ENCODE measurements at places on chromosomes 3 and 15.

GRCh38 chr3:74129056-74129455, 485.4 kb downstream of the CNTN3 start:
- no peak for DNase-seq

DNA sequence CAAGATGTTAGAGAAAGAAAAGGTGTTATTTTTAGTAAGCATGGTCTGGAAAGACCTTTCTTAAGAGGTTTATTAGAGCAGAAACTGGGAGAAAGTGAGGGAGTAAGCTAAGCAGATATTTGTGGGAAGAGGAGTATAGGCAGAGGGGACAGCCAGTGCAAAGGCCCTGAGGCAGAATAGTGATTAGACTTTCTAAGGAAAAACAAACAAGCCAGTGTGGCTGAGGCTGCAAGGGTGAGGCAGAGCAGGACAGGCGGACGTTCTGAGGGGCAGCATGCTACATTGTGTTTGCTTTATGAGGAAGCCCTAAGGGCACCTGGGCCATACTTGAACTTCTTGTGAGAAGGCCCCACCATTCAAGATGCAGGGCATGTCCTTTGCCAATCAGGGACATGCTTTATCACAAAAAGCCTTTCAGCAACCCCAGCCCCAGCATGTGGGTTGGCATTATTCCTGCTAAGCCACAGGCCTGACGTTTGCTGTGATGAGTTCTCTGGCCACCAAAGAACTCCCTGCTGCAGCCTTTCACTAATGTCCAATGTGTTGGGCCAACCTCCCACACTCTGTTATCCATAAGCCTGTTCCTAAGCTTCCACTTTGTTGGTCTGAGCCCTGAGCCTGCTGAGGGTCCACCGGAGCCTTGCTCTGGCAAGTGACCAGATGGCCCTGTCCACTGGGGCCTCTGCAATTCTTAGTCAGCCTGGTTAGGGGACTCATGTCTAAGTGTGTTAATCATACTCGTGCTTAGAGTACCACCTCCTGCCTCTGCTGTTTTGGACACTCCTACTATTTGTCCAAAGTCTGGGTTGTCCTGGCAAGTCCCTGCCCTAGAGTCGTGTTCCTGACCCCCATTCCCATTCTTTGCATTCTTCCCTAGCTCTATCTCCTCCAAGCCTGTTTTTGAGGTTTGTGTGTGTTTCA, 209.9 kb upstream of the CTNNB1 start:
- DNase-seq = no peak

DNA sequence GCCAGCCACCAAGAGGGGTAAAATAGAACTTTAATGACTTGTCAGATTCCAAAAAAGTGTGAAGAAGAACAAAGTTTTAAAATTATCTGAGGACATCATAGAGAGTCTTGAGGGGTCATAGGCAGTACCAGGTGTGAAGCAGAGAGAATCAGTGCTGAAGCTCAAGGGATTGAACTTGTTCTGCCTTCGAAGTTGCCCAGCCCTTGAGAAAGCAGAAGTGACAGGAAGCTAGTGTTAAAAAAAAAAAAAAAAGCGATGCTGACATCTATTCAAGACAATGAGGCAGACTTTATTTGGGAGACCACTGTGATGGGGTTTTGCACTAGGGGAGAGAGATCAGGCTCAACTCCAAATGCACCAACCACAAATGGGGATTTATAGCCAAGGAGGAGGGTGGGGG, 21.8 kb downstream of the FBXO22 start:
- no peak for DNase-seq

DNA sequence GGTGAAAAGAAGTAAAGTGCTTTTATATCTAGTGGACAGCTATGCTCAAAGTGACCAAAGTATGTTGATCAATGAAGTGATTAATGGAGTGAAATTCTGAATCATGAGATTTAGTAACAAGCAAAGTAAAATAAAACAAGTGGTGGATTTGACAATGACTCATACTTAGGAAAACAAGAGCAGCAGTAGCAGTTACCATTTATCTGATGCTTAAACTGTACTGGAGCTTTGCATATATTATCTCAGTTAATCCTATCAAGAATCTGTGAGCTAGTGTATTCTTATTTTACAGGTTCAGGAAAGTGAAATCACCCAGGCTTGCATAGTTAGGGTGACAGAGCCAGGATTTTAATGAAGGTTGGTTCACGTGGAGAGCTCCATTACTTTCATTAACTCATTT, 50.6 kb upstream of the SPATA16 start:
- DNase-seq = no peak

DNA sequence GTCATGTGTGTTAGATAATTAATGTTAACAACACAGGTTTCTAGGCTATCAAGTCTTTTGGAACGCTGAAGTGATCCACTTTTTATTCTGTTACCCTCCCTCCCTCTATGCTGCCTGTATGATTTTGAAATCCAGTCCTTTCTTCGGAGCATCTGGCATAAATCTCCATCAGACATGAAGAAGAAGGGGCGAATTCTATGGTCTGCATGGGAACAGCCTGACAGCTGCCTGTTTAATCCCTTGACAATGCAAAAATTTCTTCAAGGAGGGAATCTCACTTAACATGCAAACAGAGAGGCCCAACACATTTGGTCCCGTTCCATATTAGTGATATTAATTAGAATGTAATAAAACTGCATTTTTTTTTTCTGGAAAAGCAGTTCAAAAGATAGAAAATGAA, 145.2 kb downstream of the VGLL3 start:
- DNase-seq = no peak

DNA sequence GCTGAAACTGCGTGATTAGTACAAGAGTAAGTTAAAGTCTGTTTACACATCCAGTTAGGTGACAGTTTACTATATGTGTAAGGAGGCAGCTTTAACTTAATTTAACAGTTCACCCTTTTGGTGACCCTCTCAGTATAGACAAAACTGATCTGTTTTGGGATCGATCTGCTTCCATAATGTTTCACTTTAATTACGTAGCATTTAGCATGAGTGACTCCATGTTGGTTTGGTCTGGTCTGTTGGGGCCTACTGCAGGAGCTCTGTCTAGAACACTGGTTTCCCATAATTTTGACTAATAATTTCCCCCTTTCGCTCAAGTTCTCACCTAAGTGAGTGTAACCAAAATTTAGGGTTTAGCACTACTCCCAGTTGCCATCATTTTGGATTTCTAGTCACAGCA, 6.4 kb upstream of the SECISBP2L start:
- no peak for DNase-seq
